ENCODE measurements at places on chromosomes 6 and 20. TPM values are rescaled to one million over a fixed set of nuclear protein-coding genes. Genes with fewer than 3 reads are reported as not detected.

Gene CLDN20
- not detected for total RNA-seq

Gene BMP5
- 1.0 TPM for total RNA-seq

Gene HRH3
- total RNA-seq, result not detected

Gene KCTD20
- 45.2 TPM for total RNA-seq

Gene FAM83C
- total RNA-seq, result not detected

Gene VSTM2L
- total RNA-seq, result 1.5 TPM

Gene MYCT1
- under 0.01 TPM for total RNA-seq

Gene QKI
- total RNA-seq, result 121 TPM

Gene CYP39A1
- total RNA-seq, result 3.8 TPM

Gene OPRM1
- not detected for total RNA-seq

Gene PTK6
- total RNA-seq, result under 0.01 TPM

Gene REM1
- total RNA-seq, result not detected

Gene CST2
- not detected for total RNA-seq

Gene TFEB
- total RNA-seq, result 5.6 TPM

Gene OTOR
- not detected for total RNA-seq

Gene FUT9
- total RNA-seq, result not detected

Gene HMGN3
- 28.5 TPM for total RNA-seq

Gene NMBR
- under 0.01 TPM for total RNA-seq

Gene ECT2L
- total RNA-seq, result 0.17 TPM

Gene LHFPL5
- total RNA-seq, result not detected

Gene IRAK1BP1
- total RNA-seq, result 4.4 TPM

Gene EPHA7
- under 0.01 TPM for total RNA-seq

Gene SPATA25
- 3.6 TPM for total RNA-seq

Gene LBP
- total RNA-seq, result under 0.01 TPM

Gene TGM2
- total RNA-seq, result 58.6 TPM

Gene CALHM5
- 4.4 TPM for total RNA-seq

Gene LPA
- total RNA-seq, result not detected

Gene TBX18
- 0.77 TPM for total RNA-seq

Gene EDN1
- total RNA-seq, result 0.26 TPM

Gene F13A1
- under 0.01 TPM for total RNA-seq

Gene KCNG1
- 26.5 TPM for total RNA-seq

Gene OPN5
- not detected for total RNA-seq

Gene EBF4
- 0.99 TPM for total RNA-seq

Gene KCNB1
- under 0.01 TPM for total RNA-seq

Gene SLC17A9
- total RNA-seq, result 6.4 TPM

Gene TMEM200A
- 44.2 TPM for total RNA-seq

Gene SLC2A10
- total RNA-seq, result 42.1 TPM

Gene LST1
- not detected for total RNA-seq

Gene RAMACL
- 2.3 TPM for total RNA-seq

Gene BPI
- total RNA-seq, result not detected

Gene NEURL2
- 8.0 TPM for total RNA-seq

Gene FAM209B
- total RNA-seq, result not detected

Gene IL17A
- total RNA-seq, result not detected

Gene IP6K3
- 1.8 TPM for total RNA-seq

Gene MAS1L
- not detected for total RNA-seq

Gene TMEM217
- 4.0 TPM for total RNA-seq
